Umbilical cord (tissue), 2 donors: ENCODE measurements at places on chromosomes 12 and 14. TPM values are rescaled to one million over a fixed set of nuclear protein-coding genes. Genes with fewer than 3 reads are reported as not detected.

The ITGA7 gene
- total RNA-seq = 66.2 TPM

The FAR2 gene
- total RNA-seq = 26.0 TPM

The KCNH3 gene
- total RNA-seq = 0.24 TPM

The SALL2 gene
- total RNA-seq = 1.7 TPM

The SOX5 gene
- 74.4 TPM for total RNA-seq

The PTGER2 gene
- total RNA-seq = 2.9 TPM

The RFX4 gene
- 2.2 TPM for total RNA-seq

The PACS2 gene
- total RNA-seq = 17.8 TPM

DNA sequence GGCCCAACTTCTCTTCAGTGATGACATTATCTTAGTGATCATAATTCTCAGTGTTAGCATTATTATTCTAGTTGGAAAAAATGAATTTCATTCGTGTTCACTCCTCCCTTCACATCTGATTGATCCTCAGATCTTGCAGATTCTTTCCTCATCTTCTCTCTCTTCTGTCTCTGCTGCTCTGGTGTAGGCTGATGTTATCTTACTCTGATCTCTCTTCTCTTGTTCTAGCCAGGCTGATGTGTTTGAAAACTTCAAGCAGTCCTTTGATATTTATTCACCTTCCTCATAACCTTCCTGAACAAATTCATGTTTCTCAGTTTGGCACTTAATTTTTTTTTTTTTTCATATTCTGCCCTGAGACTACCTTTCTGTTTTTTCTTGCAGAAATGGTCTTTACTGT is 5.6 kb upstream of the TBK1 start:
- DNase-seq = no peak

GRCh38 chr12:48770756-48771155 is 18.1 kb downstream of the ADCY6 start:
- DNase-seq = no peak

- no peak for DNase-seq
Measured at GRCh38 chr12:66375560-66375959, 73.3 kb downstream of the HELB start.

DNA sequence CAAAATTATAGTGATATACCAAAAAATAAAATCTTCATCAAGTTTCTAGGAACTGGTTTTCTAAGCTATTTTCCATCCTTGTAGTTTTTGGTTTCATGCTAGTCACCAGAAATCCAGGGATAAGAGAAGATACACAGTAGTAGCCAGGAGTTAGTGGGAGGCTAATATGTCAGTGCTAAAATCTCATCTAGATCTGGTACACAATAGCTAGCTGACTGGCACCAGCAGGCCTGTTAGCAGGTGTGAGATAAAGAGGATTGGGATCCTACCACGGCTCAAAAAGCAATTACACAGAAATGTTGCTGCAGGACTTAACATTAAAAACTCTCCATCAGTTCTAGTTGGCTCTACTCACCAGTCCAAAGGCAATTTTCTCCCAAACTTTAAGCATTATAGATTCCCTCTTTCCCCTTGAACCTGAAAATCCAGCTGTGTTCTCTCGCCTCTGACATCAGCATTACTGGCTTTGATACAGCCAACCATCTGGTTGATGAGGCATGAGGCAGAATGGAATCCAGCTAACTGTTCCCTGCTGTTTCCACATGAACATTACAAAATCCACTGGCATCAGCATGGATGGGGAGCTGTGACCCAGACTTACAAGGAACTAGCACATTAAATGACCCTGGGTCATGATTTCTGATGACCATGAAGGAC is 41.8 kb upstream of the CCDC196 start:
- no peak for DNase-seq

GRCh38 chr14:91377700-91378652 is 39.6 kb downstream of the CCDC88C start:
- DNase-seq = no peak

GRCh38 chr12:124229520-124229919 is 65.4 kb upstream of the RFLNA start:
- no peak for DNase-seq

GRCh38 chr12:129902371-129903091 is 1.3 kb downstream of the TMEM132D start:
- DNase-seq = no peak

DNA sequence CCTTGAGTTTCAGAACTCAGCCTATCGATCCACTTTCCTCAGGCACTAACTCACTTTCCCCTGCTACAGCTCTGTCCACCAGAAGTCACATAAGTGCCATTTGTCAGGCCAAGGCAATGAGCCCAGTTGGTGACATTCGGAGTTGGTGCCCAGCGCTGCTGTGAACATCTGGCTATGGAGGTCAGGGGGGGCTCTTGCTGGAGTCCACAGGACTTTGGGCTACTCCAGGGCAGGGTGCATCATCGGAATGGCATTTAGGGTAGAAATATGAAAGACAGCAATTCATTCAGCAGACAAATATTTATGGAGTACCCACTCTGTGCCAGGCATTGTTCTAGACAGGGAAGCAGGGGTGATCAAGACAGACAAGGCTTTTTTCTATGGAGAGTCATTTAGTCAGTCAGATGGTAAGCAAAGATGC is 1.5 kb upstream of the PPP1CC start:
- no peak for DNase-seq

DNA sequence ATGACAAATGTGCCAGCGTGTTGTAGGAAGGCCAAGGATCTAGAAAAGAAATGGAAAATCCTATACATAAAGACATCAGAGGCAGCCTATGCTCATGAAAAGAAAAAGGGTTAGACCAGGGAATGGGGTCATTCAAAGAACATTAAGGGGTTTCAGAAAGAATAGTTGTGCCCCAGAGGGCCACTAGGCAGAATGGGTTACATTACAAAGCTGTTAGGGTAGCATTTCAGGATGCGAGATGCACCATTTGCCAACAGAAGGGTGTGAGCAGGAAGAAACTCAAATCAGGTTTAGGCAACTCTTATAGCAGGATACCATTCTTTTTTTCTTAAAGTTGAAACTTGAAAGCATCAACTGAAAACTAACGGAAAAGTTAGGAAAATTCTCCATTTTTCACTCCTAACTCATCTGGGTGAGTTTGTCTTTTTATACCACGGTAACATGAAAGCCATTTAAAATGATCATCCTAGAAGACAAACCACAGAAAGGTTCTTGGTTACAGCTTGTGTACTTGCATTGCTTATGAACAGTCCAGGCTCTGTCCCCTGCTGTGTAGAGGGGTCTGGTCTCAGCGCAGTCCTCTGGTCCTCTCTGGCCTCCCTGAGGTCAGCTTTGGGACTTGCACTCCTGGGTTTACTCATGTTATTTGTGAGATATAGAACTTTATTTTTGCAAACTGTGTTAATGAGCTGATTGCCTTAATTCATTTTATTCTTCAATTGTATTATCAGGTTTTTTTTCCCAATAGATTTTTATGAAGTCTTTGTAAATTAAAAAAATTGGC is 209.1 kb downstream of the DACT1 start:
- no peak for DNase-seq

GRCh38 chr12:128316973-128317526 is 50.1 kb downstream of the TMEM132C start:
- DNase-seq = peak; percentile 92

DNA sequence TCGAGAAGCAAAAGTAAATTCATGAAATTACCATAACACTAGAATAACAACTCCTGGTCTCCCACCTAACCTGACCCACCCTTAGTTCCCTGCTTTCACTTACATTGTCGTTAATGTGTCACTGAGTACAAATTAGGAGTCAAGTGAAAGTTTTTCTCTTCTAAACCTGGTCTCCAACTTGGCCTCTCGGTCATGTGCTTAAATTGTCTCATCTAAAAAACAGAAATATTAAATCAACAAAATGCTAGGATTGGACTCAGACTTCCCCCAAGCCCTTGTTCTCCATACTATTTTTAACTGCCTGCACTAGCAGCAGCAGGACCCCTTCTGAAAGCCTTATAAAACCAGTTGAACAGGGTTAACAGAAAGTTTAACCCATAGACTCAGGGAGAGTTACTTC is 1.8 kb upstream of the BTG1 start:
- peak; percentile 44 for DNase-seq

GRCh38 chr14:79661752-79662151 is 549.6 kb downstream of the DIO2 start:
- no peak for DNase-seq

- DNase-seq = no peak
Measured at GRCh38 chr12:8018666-8019581, 13.6 kb upstream of the FOXJ2 start.

- DNase-seq = no peak
Measured at GRCh38 chr12:3098436-3098835, 21.3 kb downstream of the TSPAN9 start.

DNA sequence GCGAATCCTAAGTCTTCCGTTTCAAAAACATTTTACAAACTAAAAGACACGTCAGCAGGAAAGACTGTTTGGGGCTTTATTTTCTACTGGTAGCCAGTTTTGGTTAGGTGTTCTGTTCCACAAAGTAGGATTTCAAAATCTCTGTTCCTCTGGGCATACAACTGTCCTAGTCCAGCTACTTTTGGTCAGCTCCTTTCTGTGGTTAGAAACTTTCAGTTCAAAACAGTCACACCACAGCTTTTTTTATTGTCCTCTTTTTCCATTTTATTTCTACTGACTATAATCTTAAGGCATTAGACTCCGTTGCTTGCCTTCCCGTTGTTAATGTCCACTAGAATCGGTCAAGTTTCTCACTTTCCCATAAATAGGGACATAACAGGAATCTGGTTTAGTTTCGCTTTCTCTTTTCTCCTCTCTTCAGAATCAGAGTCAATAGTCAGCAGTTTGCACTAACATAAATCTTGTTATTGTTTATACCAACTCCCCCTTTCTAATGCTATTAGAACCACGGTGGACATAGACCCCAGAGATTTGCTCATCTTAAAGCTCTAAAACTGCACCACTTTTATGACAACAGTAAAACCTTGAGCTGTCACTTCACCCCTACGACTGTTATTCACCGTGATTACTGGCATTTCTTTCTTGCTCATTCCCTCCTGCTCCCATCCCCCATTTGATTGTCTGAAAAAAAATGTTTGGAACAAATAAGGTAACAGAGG is 41.5 kb upstream of the NPAS3 start:
- peak; percentile 21 for DNase-seq
